ENCODE measurements at places on chromosomes 11 and 22.
A peak's percentile ranks its signal among the peaks of the same experiment; 100 is the strongest.

DNA sequence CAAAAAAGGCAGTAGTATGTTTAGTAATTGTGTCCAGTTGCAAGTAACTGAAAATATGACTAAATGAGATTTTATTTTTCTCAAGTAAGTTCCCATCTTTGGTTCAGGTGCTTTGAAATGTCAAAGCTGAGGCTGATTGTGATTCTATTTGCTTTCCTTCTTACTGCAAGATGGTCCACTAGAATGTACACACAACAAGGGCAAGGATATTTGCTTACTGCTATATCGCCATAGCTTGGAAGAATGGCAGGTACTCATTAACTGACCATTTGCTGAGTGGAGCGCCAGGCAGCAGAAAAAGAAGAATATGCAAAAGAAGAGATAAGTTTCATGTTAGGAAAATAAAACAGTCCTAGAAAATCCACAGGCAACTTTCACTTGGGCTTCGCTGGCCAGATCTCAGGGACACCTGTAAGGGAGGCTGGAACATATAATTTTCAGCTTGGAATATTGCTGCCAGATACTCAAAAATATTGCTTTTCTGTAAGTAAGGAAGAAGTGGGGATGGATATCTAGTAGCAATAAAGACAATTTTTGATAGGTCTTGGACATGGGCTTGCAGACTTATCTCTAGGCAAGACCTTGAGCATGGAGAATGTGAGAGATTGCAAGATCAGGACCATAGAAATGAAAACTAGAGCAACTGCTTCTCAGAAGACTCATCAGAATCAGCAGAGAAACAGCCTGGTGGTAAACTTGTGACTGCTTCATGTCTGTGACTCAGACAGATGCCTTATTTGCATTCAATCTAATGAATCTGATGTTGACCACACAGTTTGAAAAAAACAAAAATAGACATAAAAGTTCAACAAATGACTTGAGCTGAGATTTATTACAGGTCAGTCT is 44.8 kb upstream of the OR9Q1 start:
- DNase-seq = no peak

DNA sequence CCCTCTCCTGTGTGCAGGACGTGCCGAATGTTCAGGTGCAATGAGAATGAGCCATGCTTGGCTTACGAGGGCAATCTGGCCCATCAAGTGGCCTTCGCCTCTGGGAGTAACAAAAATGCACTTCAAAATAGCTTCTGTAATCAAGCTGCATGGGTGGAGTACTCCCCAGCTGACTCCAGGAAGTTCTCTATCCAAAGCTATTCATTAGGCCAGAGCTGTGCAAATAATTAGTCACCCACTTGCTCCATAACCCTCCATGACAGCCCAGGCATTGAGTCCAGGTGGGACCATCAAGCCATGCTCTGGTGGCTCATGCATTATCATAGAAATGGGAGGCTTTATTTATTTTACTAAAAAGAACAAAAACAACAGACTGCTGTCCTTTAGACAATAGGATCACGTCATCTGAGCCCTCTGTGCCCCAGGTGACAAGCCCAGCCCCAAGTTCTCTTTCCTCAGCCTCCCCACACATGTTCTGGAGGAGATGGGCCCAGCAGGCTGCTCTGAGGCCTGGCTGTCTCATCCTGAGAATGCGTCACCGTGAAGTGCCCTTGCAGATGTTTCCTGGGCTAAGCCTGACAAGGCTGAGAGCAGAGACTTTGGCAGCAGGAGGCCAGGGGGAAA is 244.7 kb downstream of the ETS1 start:
- DNase-seq = peak; percentile 57

DNA sequence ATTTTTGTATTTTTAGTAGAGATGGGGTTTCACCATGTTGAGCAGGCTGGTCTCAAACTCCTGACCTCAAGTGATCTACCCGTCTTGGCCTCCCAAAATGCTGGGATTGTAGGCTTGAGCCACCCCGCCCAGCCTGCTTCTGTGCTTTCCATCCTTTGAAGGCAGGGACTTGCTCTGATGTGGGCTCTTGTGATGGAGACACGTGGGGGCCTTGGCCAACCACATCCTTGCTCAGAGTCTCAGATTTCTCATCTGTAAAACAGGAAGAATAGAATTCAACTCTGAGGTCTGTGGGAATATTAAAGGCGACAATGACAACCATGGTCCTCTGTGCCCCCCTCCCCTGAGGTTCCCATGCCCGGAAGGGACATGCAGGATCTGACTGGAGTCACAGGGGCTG is 3.8 kb upstream of the GGA1 start:
- no peak for DNase-seq

DNA sequence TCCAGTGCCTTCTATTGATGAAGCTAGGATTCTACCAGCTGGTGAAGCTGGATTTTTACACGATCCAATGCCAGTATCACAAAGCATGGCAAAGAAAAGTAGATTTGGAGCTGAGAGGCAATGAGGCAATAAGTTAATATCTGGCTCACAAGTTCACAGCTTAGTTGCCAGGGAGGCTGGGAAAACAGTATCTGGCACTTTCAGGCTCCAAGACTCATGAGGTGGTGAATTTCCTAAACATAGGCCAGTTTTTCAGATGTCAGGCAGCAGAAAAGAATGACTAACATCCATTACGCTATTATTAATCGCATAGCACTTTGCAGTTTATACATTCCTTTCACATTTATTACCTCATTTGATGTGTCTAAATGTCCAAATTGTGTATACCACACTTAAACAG is 122.7 kb downstream of the GRIA4 start:
- DNase-seq = no peak

- DNase-seq = no peak
Observed at GRCh38 chr22:27331526-27332281, 469.9 kb downstream of the MN1 start.

DNA sequence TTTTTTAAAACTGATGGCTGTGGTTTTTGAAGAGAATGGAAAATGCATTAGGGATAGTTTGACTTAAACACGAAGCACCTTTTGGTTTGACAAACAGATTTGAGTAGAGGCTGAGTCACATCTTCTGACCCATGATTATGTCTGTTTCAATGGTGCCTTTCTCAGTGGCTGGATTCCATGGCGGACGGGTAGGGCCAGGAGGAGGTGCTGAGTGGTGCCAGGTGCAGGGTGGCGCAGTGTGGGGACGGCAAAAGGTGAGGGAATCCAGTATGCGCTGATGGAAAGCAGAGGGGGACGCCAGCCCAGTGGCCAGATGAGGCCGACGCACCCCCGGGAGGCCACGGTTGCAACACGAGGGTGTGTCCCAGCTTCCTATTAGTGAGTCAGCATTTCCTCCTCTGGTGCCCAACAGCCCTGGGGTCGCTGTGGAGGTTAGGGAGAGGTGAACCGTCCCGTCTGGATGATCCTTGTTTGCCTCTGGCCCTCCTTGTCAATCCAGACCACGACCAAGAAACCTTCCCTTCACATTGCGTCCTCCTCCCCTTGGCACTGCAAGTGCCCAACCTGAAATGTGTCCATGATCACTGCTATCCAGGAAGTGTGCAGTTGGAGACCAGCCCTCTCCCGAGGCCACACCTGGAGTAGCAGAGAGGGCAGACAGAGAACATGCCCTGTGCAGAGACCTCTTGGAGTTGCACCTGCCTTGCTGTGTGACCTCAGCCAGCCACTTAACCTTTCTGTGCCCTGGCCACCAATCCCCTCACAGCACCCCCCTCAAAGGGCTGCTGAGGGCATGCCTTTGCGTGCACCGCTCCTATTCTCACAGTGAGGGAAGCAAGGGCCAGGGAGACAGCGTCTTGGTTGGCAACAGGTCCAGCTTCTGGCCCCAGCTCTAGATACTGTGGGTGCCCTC is 32.5 kb upstream of the ATXN10 start:
- no peak for DNase-seq

DNA sequence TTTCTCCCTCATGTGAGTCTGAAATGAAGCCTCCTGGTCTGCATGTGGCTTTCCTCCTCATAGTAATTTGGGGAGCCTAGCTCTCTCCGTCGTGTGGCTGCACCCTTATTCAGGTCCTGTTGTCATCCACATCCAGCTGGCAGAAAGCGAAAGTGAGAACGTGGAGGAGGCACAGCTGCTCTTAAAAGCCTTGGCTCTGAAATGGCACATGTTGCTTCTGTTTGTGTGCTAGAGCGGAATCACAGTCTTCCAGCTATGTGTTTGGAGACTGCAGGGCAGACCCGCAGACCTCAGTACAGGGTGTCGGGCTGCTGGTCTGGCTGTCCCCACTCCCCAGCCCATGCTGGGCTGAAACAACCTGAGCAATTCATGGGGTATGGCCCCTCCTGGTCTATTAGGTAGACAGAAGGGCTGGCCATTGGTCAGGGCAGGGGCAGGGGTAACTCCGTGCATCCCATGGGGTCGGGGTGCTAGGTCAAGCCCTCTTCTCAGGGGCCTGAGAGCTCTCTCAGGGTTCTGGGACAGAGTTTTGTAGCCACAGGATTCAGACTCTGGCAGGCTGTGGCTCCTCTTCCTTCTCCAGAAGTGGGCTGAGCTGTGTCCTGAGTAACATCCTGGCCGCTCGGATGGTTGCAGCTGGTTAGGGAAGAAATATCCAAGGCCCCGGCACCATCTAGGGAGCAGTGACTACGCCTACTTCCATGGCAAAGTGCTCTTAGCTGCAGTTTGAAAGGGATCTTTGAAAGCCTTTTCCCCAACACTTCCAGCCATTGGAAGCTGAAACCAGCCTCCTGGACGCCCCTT is 50.6 kb downstream of the C11orf96 start:
- no peak for DNase-seq

- DNase-seq = no peak
Observed at GRCh38 chr11:27611947-27612455, 88.3 kb downstream of the BDNF start.

DNA sequence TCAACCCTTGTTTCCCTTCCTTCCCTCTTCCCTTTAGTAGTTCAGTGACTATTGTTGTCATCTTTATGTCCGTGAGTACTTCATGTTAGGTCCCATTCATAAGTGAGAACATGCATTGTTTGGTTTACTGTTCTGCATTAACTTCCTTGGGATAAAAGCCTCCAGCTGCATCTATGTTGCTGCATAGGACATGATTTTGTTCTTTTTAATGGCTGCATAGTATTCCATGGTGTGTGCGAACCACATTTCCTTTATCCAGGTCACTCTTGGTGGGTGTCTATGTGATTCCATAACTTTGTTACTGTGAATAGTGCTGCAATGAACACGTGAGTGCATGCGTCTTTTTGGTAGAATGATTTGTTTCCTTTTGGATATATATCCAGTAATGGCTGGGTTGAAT is 163.3 kb downstream of the FBXO7 start:
- no peak for DNase-seq

DNA sequence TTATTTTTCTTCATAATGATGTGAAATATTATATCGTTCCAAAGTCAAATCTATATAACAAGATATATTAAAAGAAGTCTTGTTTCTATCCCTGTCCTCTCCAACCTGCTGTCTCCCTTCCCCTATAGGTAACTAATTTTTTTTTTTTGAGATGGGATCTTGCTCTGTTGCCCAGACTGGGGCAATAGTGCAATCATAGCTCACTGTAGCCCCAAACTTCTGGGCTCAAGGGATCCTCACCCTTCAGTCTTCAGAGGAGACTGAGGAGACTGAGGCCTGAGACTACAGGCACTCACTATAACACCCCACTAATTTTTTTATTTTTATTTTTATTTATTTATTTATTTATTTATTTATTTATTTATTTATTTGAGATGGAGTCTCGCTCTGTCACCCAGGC is 10.3 kb upstream of the RELA start:
- no peak for DNase-seq

DNA sequence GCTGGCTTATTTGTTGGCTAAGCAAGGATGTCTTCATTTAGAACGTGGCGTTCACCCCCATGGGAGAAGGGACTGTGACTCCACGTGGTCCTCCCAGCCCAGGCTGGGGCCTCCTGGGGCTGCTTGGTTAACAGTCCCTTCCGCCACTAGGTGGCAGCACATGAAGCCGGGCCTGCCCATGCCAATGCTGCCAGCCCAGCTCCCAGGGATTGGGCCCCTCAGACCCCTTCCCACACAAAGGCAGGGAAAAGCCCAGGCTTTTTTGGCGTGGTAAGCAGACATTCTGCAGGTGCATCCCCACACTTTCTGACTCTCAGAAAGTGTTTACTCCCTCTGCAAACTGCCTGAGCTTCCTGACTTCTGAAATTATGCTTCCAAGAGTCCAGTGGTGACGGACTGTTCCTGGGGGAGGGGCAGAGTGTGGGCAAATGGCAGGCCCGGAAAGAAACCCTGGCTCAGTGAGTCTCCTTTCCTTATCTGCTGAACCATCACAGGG is 3.1 kb downstream of the CBX6 start:
- peak; percentile 71 for DNase-seq

DNA sequence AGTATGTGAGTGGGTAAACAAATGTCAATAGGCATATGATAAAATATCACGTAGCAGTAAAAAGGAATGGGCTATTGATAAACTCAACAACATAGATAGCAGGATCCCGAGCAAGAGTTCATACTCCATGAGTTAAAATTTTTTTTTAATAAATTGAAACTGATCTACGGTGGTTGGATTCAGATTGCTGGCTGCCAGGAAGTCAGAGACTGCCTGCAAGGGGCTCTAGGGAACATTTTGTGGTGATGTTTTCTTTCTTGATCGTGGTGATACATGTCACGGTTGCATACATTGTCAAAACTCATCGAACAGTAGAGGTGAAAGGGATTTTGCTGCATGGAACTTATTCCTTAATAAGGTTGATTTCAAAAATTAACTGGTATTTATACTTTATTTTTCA is 62.6 kb upstream of the WNT7B start:
- DNase-seq = no peak

- DNase-seq = no peak
Observed at GRCh38 chr11:69388210-69388609, 93.3 kb upstream of the LINC01488 start.

DNA sequence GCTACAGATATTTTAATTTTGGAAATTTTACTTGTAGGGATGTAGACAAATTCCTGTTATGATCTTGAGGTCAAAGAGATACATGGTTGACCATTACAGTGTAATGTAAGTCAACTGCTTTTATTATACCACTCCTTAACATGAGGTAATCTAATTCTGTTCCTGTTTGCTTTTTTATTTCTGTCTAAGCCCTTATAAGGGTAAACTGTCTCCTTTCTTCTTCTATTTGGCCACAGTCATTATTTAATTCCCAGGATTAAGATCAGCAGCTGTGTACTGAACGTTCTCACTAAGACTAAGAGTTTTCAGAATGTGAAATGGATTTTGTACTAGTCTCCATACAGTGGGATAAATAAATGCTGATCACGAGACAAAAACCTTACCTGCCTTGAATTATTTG is 32.8 kb downstream of the C2CD3 start:
- DNase-seq = no peak

DNA sequence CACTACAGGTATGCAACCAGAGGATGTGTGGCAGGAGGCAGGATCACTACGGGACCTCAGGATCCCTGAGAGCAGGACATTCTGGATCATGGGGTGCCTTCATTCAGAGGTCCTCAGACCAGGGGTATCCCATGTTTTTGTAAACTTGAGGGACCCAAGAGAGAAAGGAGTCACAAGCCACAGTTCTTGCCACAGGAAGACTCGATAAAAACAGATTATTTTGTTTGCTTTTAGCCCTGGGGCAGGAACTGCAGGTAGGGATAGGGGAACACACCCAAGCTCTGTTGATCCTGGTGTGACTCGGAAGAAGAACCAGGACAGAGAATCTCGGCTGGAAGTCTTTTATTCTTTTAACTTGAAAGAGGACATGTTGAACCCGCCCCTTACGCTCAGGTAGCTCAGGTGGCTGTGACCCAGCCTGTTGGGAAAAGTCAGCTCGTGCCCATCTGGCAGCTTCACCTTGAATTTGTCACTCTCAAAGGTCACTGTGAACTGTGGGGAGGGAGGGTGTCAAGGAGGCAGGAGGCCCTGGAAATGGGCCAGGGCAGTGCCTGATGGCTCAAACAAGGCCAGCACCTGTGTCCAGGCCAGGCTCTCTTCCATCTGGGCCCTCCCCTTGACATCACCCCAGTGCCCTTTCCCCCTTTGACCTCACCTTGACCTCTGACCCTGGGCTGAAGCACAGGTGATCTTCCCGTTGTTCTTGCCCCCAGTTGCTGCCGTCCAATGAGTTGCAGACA is 9.8 kb downstream of the LGALS2 start:
- no peak for DNase-seq
